Breast epithelium (tissue), 4 donors: ENCODE measurements at places on chromosomes 2 and 18.

DNA sequence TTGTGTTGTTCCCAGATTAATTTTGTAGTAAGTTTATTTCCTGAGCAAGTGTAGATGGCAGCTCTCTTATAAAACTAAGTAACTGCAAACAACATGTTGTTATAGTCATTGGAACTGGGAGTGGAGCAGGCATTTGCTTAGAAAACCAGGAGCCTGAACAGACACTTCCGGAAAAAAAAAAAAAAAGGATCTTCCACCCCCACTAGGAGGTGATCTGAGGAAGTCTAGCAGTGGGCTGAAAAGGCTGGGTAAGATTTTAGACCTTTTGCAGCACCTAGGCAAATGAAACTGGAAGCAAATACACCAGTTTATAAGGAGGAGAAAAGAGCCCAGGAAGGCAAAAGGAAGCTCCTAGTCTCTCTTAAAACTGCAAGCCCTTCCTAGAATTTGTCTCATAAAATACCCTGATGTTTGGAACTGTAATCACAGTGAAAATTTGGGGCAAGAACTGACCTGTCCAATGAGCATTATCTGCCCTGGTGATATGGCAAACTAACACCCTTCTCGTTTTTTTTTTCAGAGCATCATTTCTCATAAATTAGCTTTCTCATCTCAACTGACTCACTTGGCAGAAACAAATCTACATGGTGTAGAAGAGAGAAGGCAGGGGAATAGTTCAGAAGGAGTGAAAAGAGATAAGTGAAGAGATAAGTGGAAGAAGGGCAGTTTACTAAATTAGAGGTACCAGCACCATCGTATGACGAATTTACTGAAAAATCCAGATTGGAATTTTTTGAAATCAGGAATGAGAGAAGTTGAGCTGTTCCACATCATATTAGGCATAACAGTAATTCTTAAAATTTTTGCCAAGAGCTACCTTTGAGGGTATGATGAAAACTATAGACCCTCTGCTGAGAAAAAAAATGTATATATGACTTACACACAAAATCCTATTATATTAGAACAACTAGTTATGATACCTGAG, 4.2 kb upstream of the CCNYL1 start:
- no peaks in the 10 kb centered on the region for H3K27me3 ChIP-seq
- H3K36me3 ChIP-seq, result no peaks in the 10 kb centered on the region
- no peak overlapping the region for H3K27ac ChIP-seq
- DNase-seq, result no peak
- no peaks in the 10 kb centered on the region for H3K4me1 ChIP-seq

GRCh38 chr18:6069539-6069938, 174.2 kb upstream of the TMEM200C start:
- no peaks in the 10 kb centered on the region for H3K36me3 ChIP-seq
- no peak overlapping the region for H3K4me3 ChIP-seq
- DNase-seq, result no peak
- no peaks in the 10 kb centered on the region for H3K27me3 ChIP-seq
- H3K27ac ChIP-seq, result no peak overlapping the region

DNA sequence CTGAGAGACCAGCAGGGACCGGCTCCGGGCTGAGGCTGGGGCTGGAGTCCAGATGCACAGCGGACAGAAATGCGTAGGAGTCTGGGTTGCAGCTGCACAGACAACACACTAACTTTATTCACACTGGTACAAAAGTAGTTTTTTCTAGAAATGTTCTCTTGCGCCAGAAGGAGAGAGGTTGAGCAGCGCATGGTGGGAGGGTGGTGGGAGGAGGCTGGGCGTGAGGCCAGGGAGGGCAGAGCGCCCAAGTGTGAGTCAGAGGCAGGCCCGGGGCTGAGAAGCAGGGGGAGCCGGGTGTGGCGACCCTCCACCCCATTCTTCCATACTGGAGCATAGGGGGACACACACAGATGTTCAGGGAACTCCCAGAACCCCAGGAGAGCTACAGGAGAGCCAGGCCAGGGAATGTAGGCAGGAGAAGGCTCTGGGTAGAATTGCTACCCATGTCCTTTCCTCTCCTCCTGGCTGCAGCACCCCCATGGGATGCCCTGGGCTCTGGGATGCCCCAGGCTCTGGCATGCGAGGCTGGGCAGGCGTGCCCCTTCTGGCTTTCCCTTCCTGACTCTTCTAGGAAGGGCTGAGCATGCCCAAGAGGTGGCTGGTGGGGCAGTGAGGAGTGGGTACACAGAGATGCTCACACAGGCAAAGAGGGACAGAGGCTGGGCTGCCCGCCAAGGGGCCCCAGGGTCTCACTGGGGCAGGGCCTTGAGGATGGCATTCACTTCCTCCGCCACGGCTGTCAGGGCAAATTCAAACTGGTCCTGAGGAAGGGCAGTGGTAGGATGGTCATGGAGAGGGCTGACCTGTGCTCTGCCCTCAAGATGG, 10.6 kb downstream of the DNAJB2 start:
- H3K4me3 ChIP-seq, result no peak overlapping the region
- no peaks in the 10 kb centered on the region for H3K36me3 ChIP-seq
- H3K27me3 ChIP-seq, result no peaks in the 10 kb centered on the region
- peak overlapping the region; percentile 92 for H3K27ac ChIP-seq
- peak; percentile 67 for DNase-seq
- peaks cover 13% of the 10 kb centered on the region for H3K4me1 ChIP-seq

- H3K36me3 ChIP-seq, result no peaks in the 10 kb centered on the region
- peaks cover 4% of the 10 kb centered on the region for H3K4me1 ChIP-seq
- H3K4me3 ChIP-seq, result no peak overlapping the region
These were observed 239.8 kb downstream of the SETBP1 start for GRCh38 chr18:44920441-44920840.

DNA sequence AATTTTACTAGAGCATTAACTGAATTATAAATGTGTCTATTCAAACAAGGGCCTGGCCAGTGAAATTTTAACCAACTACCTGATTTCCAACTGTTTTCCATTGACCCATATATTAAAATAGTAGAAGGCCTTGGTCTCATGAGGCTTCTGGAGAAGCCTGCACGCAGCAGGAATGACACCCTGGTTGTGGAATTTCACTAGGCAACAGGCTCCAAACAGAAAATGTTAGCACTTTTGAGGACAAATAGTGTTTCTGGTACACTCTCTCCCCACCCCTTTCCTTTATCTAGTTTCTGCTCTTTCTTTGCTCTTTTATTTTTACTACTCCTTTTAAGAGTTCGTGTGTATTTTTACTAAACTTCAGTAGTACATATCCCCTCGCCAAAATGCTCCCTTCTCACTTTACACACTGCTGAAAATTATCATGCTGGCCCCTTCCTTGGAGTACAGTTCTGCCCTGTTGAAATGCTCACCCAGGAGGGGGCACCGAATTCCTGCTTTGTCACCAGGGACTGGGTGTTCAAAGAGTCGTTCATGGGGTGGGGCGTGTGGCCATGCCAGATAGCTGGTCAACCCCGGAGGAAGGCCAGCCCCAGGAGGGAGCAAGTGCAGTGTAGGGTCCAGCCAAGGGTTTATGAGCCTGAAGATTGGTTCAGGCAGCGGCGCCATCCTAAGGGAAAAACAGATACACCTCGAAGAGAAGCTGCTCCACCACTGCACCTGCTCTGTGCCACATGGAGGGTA, 22.1 kb upstream of the COL6A3 start:
- H3K27ac ChIP-seq, result peak overlapping the region; percentile 79
- no peaks in the 10 kb centered on the region for H3K27me3 ChIP-seq
- H3K4me1 ChIP-seq, result no peaks in the 10 kb centered on the region
- no peak for DNase-seq
- H3K36me3 ChIP-seq, result no peaks in the 10 kb centered on the region

DNA sequence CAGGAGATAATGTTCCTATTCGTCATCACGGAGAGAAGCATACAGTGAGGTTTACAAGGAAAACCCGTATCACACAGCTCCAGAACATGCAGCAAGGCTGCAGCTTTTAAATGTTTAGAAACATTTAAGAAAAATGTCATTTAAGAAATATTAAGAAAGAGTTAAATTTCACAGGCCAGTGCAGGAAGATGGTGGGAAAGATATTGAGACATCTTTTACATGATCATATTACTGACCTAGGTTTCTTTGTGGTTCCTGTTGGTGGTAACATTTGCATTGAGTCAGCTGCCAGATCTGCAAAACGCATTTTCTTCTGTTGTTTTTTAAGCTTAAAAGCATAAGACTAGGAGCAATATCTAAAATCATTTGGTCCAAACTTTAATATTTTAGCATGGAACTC, 44.9 kb downstream of the CPO start:
- H3K27me3 ChIP-seq, result no peaks in the 10 kb centered on the region
- H3K36me3 ChIP-seq, result no peaks in the 10 kb centered on the region
- DNase-seq, result no peak
- no peaks in the 10 kb centered on the region for H3K4me1 ChIP-seq
- H3K4me3 ChIP-seq, result no peak overlapping the region

GRCh38 chr2:7083580-7084509, 166.6 kb downstream of the RNF144A start:
- no peaks in the 10 kb centered on the region for H3K36me3 ChIP-seq
- no peak for DNase-seq
- H3K4me1 ChIP-seq, result no peaks in the 10 kb centered on the region
- H3K27me3 ChIP-seq, result no peaks in the 10 kb centered on the region
- H3K4me3 ChIP-seq, result no peak overlapping the region

- no peaks in the 10 kb centered on the region for H3K36me3 ChIP-seq
- no peak overlapping the region for H3K27ac ChIP-seq
- H3K4me1 ChIP-seq, result peaks cover 10% of the 10 kb centered on the region
- no peak overlapping the region for H3K4me3 ChIP-seq
- DNase-seq, result no peak
- H3K27me3 ChIP-seq, result no peaks in the 10 kb centered on the region
These were observed 5.3 kb downstream of the ABHD1 start for GRCh38 chr2:27128668-27129571.

- H3K36me3 ChIP-seq, result no peaks in the 10 kb centered on the region
- no peaks in the 10 kb centered on the region for H3K27me3 ChIP-seq
- no peak overlapping the region for H3K4me3 ChIP-seq
- no peaks in the 10 kb centered on the region for H3K4me1 ChIP-seq
- DNase-seq, result no peak
- no peak overlapping the region for H3K27ac ChIP-seq
These were observed 20.8 kb downstream of the RBMS1 start for GRCh38 chr2:160472839-160473251.

DNA sequence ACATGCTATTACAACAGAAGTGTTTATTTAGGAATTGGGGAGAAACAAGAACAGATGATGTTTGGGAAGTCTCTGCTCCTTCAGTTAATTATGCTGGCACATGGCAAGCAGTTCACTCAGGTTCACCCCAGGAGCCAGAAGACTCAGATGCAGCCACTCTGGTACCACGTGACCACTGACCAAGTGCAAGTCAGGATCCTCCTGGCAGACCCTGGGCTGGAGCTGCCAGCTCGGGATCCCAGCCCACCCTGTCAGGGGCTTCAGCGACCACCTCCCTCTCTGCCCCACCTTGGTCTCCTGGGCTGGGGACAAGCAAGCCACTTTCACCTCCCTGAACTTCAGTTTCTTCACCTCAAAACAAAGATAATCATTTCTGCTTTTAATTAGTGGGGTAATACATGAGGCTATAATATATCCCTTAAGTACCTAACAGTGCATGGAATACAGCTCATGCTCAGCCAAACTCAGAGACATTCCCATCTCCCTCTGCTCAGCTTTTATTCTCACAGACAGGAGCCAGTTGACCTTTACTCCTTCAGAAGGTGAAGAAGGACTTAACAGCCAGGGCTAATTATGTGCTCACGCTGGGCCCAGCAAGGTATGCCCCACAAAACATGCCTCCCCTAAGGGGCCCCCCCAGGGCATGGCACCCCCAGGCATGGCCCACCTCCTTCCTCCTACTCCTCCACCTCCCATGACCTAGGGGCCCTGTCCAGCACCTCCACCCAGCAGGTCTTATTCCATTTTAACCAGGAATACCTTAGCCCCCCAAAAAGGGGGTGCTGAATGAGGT, 11.8 kb downstream of the CRACDL start:
- H3K36me3 ChIP-seq, result no peaks in the 10 kb centered on the region
- H3K27me3 ChIP-seq, result no peaks in the 10 kb centered on the region
- H3K27ac ChIP-seq, result no peak overlapping the region
- H3K4me3 ChIP-seq, result no peak overlapping the region

DNA sequence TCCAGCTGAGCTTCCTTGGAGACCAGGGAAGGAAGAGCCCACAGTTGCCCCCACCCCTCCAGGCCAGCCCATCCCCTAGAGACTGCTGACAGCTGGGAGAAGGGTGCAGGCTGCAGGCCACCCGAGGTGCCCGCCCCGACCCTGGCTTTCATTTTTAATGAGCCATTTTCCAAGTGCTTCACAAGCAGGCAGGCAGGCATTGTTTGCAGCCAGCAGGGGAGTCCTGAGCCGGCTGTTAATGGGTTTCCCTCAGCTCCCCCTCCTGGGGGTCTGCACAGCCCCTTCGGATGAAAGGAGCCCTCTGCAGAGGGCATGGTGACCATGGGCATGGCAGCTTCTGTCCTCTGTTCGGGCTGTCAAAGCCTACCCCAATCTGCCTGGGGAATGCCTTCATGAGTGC, 94.5 kb downstream of the ZBTB7C start:
- H3K4me1 ChIP-seq, result peaks cover 18% of the 10 kb centered on the region
- H3K36me3 ChIP-seq, result no peaks in the 10 kb centered on the region
- no peak overlapping the region for H3K4me3 ChIP-seq
- H3K27me3 ChIP-seq, result no peaks in the 10 kb centered on the region
- no peak overlapping the region for H3K27ac ChIP-seq
- no peak for DNase-seq
